ENCODE measurements at places on chromosomes 2 and 18. TPM values are rescaled to one million over a fixed set of nuclear protein-coding genes. Genes with fewer than 3 reads are reported as not detected.

DNA sequence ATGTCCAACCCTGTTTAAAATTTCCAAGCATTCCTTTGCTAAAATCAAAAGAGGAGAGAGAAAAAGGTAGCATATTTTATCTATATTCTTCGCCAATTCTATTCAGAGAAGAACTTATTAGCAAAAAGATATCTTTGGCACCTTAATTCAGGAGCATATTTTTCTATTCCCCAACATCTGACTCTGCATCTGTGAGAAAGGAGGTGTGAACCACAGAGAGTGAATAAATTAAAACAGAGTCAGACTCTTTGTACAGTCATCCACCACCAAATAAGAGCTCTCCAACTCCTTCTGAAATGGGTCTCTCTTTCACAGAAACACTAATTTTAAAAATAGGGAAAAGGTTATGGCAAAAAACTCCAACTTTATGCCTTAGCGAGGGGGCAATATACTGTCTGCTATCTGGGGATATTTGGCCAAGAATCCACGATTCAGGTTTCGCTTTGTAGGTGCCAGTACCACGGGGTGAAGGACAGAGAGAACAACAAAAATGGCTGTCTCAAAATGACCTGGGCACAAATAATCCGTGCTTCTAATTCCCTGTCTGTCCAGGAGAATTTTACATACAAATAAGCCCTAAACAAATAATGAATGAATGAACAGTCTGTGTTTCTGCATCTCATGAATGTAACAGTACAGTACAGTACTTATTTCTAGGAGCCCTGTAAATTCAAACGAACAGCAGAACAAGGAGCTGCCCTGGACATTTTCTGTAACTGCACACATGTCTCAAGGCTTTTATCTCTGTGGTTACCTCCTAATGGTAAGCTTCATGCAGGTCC, 43.4 kb downstream of the EPB41L3 start:
- DNase-seq: no peak

DNA sequence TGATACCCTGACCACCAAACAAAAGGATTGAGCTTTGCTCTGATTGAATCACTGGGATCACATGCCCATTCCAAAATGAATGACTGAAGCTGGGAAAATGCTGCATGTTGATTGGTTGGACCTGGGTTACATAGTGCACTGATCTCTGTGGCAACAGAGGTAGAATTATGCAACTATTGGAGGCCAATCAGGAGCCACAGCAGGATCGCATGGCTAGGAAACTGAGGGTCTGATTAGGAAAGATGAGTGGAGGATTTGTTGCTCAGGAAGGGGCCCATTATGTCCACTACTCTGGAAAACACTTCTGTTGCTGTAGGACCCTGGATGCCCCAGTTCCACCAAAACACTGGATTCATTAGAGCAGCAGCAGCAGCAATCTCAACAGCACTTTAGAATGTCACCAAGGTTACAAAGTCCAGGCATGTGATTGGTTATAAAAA, 25.9 kb upstream of the SGPP2 start:
- DNase-seq: no peak

DNA sequence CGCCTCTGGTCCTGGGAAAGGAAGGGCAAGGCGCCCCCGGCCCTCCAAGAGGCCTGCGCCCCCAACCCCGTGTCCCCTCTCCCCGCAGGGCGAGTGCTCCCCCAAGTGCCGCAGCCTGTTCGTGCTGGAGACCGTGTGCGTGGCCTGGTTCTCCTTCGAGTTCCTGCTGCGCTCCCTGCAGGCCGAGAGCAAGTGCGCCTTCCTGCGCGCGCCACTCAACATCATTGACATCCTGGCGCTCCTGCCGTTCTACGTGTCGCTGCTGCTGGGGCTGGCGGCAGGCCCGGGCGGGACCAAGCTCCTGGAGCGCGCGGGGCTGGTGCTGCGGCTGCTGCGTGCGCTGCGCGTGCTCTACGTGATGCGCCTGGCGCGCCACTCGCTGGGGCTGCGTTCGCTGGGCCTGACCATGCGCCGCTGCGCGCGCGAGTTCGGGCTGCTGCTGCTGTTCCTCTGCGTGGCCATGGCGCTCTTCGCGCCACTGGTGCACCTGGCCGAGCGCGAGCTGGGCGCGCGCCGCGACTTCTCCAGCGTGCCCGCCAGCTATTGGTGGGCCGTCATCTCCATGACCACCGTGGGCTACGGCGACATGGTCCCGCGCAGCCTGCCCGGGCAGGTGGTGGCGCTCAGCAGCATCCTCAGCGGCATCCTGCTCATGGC, 52.4 kb downstream of the SLC66A2 start:
- DNase-seq: peak; percentile 64

- no peak for DNase-seq
Observed at GRCh38 chr2:18795906-18796305, 206.5 kb upstream of the NT5C1B start.

- DNase-seq: no peak
Observed at GRCh38 chr2:113769555-113769954, 13.1 kb upstream of the SLC35F5 start.

DNA sequence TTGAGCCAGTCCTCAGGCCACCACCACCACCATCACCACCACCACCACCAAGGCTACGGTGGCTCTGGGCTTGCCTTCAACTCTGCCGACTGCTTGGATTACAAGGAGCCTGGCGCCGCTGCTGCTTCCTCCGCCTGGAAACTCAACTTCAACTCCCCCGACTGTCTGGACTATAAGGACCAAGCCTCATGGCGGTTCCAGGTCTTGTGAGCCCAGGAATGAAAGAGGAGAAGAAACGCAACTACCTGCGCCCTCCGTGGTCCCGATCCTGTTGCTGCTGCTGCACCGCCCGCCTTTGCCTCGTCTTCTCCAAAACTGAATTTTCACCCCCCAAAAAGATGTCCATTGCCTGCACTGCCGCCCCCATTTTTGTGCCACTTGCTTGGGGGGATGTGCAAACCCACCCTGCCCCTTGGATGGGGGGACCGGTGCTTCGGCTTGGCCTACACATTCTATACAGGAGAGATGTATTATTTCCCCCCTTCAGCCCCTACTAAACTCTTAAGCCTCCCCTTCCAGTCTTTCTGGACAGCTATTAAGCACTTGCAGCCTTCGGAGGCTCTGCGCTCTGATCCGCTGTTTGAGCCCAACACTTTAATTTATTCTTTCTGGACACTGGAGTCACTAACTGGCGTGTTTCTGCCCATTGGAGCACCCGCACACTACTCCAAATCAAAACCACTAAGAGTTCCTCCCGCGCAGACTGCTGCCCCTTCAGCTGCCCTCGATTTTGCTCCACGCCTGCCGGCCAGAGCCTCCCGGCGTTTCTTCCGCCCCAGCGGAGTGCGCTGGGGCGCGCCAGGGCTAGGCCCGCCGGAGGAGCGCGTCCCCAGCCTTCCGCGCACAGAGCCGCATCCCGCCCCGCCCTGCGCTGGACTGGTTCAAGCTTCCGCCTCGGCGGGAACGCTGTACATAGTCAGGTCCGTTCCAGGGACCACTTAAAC, 5.7 kb downstream of the OTX1 start:
- peak; percentile 83 for DNase-seq

GRCh38 chr2:225779829-225780228, 380.3 kb downstream of the NYAP2 start:
- no peak for DNase-seq

DNA sequence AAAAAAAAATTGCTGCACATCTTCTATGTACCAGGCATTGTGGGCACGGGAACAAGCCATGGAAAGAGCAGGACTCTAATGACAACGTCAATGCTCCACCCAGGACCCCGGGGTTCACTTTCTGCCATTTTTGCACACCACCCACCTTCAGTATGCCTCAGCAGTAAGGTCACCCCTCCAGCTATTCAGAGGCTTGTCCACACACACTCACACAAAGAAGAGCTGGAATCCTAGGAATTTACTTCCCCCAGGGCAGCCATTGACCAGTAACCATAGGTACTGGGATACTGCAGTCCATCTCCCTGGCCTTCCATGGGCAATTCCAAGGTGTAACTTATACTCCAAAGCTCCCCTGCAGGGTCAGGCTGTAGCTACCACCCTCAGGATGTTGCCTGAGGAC, 170.8 kb downstream of the SUCLG1 start:
- no peak for DNase-seq

GRCh38 chr2:207337234-207338219, 171.8 kb upstream of the KLF7 start:
- DNase-seq: no peak

DNA sequence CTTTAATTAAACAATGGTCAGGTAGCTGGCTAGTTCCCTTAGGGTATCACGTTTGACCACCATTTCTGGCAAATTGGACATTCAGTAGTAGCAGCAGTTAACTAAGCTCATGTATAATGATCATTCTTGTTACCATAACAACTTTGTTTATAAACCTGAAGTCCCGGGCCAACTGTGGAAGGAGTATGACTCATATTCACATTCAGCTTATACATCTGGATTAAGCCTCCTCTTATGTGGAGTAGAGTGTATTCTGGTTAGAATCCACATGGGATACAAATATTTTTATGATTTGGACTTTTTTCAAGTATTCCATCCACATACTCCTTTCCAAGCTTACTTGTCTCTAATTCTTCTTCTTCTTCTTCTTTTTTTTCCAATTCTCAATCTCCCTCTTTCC, 70.3 kb upstream of the ZSWIM2 start:
- DNase-seq: no peak

GRCh38 chr2:137937246-137937645, 27.0 kb upstream of the HNMT start:
- no peak for DNase-seq

GRCh38 chr2:80026040-80026729, 278.4 kb downstream of the LRRTM1 start:
- no peak for DNase-seq

GRCh38 chr2:10162586-10163497, 40.3 kb downstream of the RRM2 start:
- peak; percentile 45 for DNase-seq

DNA sequence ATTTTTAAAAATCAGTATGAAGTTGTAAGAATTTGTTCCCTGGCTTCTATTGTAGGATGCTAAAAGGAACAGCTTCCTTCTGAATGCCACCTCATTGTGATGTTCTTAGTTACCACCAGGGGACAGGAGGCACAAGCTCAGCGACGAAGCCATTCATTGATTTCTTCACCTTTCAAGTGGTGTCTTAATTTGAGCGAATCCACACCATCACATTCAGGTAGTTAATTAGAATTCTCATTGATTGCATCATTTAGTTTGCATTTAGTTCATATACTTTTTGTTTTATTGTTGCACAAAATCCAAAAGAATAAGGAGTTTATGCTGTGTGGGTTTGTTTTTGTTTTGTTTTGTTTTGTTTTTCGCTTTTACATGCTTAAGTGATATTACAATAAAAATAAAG, 23.1 kb downstream of the CYP27C1 start:
- DNase-seq: no peak

- DNase-seq: no peak
Observed at GRCh38 chr2:109162999-109163398, 34.0 kb downstream of the SH3RF3 start.

DNA sequence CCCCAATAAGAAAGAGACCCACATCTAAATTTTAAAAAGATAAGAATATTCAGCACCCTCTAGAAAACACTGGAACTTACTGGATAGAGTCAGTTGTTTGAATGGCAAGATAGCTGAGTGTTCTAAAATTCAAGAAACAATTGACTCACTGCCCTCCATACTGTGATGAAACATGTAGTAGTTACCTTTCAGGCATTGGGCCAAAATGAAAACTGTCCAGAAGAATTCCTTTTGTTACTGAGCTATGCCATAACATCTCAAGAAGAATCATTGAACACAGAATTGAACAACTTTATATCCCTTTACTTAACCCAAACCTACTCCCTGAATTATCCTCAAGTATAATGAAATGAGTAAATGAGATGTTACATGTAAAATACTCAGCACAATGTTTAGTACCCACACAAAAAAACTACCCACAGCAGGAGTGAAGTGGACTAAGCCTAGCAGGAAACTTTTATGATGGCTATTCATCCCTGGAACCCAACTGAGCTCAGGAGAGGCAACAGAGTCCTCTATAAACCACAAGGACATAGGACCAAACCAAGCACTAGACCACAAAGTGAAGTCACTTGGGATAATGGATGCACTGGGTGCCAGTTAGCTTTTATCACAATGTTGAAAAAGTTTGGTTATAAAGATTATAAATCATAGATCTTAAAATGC, 32.7 kb downstream of the RBM43 start:
- DNase-seq: no peak

DNA sequence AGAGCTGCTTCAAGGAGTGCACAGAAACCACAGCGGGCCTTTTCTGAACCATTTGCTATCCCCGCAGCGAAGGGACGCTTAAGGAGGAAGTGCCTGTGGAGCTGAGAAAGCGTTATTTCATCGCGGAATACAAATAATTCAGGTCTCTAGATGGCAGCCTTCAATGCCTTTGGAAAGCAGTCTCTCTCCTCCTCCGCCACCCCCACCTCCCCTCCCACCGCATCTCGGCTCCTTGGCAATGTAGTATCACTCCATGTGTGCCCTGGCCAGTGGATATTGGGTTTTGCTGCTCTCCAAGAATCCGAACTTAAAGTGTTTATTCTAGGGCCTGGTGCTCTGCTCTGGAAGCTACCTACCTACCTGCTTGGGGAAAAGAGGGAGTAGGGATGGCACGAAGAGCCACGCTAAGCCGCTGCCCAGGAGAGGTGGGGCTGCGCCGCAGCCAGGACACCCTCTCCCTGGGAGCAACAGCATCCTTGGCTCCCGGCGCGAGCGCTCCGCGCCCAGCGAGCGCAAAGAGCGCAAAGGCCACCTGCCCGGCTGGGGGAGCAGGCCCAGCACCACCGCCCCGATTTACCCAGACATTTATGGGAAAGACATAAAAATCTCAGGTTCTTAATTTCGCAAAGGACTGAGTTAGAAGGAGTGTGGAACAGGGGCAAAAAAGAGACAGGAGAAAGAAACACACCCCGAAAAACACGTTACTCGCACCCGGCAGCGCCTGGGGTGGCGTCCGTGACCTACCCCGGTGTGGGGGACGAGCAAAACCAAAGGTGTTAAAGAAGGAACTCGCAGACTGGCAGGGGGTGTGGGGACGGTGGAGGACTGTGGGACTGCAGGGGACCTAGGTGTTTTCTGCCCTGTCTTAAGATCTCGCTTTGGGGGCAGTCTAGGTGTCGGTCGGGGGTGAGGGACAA, 1.0 kb downstream of the SPHKAP start:
- no peak for DNase-seq

- DNase-seq: peak; percentile 78
Observed at GRCh38 chr2:95389245-95390119, 13.0 kb upstream of the FAHD2A start.

- DNase-seq: no peak
Observed at GRCh38 chr2:54966837-54967236, 83.4 kb downstream of the RTN4 start.

- no peak for DNase-seq
Observed at GRCh38 chr18:58378411-58379379, 250.2 kb downstream of the ALPK2 start.

- DNase-seq: no peak
Observed at GRCh38 chr2:157933160-157933920, 57.2 kb upstream of the ACVR1 start.

- no peak for DNase-seq
Observed at GRCh38 chr2:175012516-175012915, 7.3 kb upstream of the CHN1 start.

GAL3ST2 gene
- total RNA-seq: not detected

ITSN2 gene
- total RNA-seq: 111 TPM

PIEZO2 gene
- total RNA-seq: 13.0 TPM

NEMP2 gene
- 10.0 TPM for total RNA-seq

IL36A gene
- not detected for total RNA-seq

CPO gene
- total RNA-seq: not detected

VIT gene
- total RNA-seq: not detected

TMEFF2 gene
- not detected for total RNA-seq

STAT1 gene
- 171 TPM for total RNA-seq

ACTG2 gene
- total RNA-seq: 3.1 TPM

AQP4 gene
- 1.8 TPM for total RNA-seq

All from spleen (tissue), 13 donors.